ENCODE measurements at places on chromosomes 2 and 18.
A peak's percentile ranks its signal among the peaks of the same experiment; 100 is the strongest.

GRCh38 chr2:67532387-67532786 lies 135.3 kb downstream of the ETAA1 start:
- no peak for DNase-seq

DNA sequence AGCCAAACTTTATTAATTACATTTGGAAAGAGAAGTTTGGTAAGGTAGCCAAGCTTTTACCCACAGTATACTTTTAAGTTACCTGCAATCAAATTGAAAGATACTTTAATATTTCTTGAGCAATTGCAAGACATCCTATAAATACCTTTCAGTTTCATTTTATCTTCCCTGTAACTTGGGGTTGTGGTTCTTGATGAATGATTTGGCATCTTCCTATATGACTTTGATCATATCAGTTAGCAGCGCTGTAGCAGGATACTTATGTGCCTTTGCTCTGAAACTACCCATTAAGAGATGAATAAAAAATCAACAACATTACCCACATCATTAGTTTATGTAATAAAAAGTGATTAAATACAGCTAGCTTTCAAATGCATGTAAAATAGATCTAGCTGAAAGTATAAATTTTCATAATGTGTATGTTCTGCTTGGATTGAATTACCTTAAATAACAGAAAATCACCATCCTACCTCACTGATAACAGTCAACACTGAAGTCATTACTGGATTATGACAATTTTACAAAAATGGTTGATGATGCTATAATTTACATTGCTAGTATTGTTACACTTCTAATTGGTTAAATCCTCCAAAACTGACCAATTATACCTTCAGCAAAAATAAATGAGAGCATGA lies 50.4 kb downstream of the MMADHC start:
- DNase-seq = no peak

- DNase-seq = no peak
Observed at GRCh38 chr18:47737956-47738355, 192.5 kb downstream of the SMAD2 start.

DNA sequence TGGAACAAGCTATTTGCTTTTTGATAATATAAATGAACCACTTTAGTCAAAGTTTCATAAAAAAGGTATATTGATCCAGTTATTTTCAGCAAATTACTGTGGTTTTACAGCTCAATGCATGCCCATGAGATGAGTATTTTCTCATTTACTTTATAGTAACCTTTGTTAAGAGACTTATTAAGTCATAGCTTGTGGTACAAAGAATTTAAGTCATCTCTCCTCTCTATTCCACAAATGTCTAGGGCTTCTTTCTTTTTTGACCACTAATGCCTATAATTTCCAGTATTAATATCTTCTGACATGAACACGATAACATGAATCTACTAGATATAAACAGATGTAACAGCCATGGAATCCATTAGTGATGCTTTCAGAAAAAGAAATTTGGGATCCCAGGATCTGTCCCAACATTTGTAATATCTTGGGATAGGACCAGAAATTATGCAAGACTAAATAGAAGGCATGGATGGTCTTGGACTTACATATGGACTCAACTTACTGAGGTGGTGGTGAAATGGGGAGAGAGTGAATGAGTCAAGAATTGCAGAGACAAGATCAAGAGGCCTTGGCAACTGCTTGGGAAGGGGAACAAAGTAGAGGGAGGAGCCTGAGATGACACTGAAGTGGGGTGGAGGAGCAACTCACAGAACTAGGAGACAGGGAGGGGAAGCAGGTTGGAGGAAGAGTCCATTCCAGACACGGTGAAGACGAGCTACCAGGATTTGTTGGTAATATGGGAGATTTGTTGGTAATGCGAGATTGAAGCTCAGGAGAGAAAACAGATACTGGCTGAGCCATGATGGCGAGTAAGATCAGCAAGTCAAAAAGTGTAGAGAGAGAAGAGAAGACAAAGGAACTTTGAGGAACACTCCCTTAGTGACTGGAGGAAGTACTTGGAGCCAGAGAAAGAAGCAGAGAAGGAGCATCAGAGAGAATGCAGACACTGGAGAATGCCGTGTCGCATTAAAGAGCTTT lies 42.4 kb upstream of the KDM3A start:
- no peak for DNase-seq

DNA sequence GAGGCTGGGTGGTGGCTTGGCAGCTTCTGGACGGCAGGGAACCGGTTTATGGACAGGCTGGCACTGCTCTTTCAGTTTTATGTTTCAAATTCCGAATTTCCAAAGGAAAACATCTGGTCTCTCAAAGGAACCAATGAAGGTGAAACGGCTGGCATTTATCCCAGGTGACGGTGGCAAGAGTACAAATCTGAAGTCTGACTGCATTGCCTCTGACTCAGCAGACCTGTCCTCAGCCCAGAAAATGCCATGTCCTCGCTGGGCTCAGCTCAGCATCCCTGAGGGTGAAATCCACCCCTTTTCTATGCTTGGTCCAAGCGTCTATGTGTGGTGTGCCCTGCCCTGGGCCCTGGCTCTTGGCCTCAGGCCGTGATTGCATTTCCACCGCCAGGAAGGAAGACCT lies 38.1 kb downstream of the NAPG start:
- peak; percentile 43 for DNase-seq

DNA sequence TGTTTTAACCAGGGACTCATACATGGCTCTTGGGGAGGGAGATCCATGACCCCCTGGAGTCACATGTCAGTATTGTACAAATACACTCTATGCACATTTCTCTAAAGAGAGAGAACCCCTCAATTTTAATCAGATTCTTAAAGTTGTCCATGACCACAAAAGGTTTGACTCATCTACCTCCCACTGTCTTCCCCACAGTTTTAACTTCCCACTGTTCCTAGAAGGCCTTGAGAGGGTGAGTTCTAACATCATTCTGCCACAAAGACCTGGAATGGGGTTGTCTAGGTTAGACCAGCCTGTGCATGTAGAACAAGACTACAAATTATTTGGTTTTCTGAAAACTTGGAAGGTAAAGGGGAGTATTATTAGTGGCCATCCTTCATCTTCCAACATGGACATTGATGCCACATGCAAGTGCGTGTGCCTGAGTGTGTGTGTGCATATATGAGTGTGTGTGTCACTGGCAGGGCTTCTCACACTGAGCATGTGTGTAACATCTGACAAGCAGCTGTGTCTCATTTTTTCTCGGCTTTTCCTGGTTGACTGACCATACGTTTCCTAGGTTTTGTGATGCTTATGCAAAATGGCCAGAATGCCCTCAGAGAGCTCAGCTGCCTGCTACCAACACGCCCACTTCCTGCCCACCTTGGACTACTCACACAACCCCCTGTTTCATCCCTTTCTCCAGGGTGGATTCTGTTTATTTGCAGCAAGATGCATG lies 94.6 kb upstream of the LGALSL start:
- no peak for DNase-seq

DNA sequence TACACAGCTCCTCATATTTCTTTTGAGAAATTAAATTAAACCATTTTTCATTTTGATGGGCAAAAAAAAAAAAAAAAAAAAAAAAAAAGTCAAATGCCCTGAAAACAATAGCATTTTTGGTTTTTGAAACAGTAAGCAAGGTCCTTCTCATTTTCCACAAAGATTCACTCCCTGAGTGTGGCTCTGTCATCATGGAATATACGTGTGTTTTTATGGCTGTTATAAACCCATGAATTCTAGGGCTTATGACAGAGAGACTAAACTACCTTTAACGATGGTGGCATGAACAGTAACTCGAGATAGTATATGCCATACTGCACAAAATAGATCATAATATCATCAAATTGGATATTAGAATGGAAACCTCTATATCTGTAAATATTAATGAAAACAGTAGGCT lies 179.2 kb upstream of the ZNF521 start:
- no peak for DNase-seq

DNA sequence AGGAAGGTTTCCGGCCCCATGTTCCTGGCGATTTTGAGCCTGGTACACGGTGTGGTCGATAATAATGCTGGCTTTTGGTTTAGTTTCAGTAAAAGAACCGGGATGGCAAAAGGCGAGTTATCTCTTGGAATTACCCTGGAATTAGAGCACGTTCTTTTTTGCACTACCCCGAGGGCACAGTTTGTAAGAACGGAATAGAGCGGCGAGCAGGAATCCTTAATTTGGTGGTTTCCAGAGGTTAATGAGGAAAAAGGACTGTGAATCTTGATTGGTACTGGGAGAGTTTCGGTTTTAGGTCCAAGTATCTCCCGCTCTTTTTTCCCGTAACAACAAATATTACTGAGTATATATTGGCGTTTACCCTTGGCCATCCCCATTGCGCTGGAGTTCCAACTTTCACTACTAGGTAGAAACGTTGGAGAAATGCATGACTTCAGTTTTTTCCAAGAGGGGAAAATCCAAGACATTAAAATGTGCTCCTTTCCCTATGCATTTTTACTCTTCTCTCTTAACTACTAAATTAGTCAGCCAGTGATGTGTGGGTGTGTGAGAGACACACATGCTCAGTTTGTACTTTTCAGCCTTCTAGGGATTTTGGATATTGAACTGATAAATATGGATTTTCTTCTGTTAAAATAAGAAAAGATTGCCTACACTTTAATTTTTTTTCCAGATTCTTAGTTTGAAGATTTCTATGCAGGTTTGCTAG lies 160.8 kb downstream of the AGPS start:
- no peak for DNase-seq

DNA sequence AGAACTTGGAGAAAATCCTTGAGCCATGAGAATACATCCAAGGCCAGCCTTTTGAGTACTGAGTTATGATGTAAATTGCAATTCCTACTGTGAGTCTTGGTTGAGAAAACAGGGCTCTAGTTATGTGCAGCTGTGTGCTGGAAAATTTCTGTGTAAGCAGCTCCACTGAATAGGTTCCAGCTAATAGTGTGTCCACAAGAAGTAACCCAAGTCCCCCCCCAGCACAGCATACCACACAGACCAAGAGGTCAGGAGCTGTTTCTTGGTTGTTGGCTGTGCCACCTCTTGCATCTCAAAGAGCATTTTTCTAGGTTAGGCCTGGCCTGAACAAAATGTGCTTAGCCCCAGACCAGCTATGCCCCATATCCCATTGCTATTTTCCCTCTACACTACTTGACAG lies 36.8 kb upstream of the APCDD1 start:
- no peak for DNase-seq

- DNase-seq = no peak
Observed at GRCh38 chr2:235746257-235746934, 252.6 kb downstream of the AGAP1 start.
